Heart right ventricle (tissue), 16 donors: ENCODE measurements at places on chromosomes 5 and 9. TPM values are rescaled to one million over a fixed set of nuclear protein-coding genes. Genes with fewer than 3 reads are reported as not detected.
A peak's percentile ranks its signal among the peaks of the same experiment; 100 is the strongest.

ANKRD33B gene
- total RNA-seq = 23.3 TPM

TSSK1B gene
- not detected for total RNA-seq

PCDHGB7 gene
- 10.4 TPM for total RNA-seq

GLRA1 gene
- not detected for total RNA-seq

SPINK6 gene
- not detected for total RNA-seq

GRM6 gene
- total RNA-seq = not detected

C5orf52 gene
- not detected for total RNA-seq

GRCh38 chr9:99222416-99223270 is 561 bp downstream of the SEC61B start:
- peak overlapping the region; percentile 82 for H3K4me3 ChIP-seq
- no peaks in the 10 kb centered on the region for H3K27me3 ChIP-seq
- peaks cover 59% of the 10 kb centered on the region for H3K4me1 ChIP-seq
- DNase-seq = no peak
- peaks cover 51% of the 10 kb centered on the region for H3K36me3 ChIP-seq

- H3K27ac ChIP-seq = no peak overlapping the region
- DNase-seq = no peak
- no peak overlapping the region for H3K4me3 ChIP-seq
- H3K36me3 ChIP-seq = no peaks in the 10 kb centered on the region
- no peaks in the 10 kb centered on the region for H3K4me1 ChIP-seq
- no peaks in the 10 kb centered on the region for H3K27me3 ChIP-seq
Observed at GRCh38 chr9:135582966-135583687, 21.6 kb downstream of the PAEP start.

- peaks cover 45% of the 10 kb centered on the region for H3K27me3 ChIP-seq
- no peak overlapping the region for H3K4me3 ChIP-seq
- H3K4me1 ChIP-seq = peaks cover 4% of the 10 kb centered on the region
- H3K36me3 ChIP-seq = no peaks in the 10 kb centered on the region
- H3K27ac ChIP-seq = no peak overlapping the region
Observed at GRCh38 chr9:136305804-136306203, 1.9 kb upstream of the CCDC187 start.

GRCh38 chr5:158869092-158869491 is 230.6 kb downstream of the EBF1 start:
- no peak overlapping the region for H3K4me3 ChIP-seq
- H3K36me3 ChIP-seq = no peaks in the 10 kb centered on the region
- no peaks in the 10 kb centered on the region for H3K27me3 ChIP-seq
- no peak overlapping the region for H3K27ac ChIP-seq

GRCh38 chr9:93052791-93053540 is 5.5 kb upstream of the SUSD3 start:
- peaks cover 18% of the 10 kb centered on the region for H3K4me1 ChIP-seq
- no peaks in the 10 kb centered on the region for H3K36me3 ChIP-seq
- DNase-seq = no peak
- H3K4me3 ChIP-seq = no peak overlapping the region

DNA sequence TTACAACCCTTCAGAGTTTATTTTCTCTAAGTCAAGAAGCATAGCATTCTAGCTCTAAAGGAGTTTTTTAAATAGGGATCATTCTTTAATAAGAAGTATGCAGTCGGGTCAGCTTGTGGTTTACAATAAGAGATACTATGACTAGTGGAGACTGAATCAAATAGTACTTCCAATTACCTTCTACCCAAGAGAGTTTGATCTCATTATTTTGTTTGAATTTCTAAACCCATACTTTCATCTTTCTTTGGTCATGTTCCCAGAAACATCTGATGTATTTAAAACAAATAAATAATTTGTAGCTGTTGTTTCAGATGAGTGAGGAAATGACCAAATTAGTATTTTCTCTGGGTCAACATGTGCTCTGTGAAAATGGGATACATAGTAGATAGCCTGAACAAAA is 160.2 kb upstream of the CDH6 start:
- no peaks in the 10 kb centered on the region for H3K27me3 ChIP-seq
- no peaks in the 10 kb centered on the region for H3K36me3 ChIP-seq
- H3K27ac ChIP-seq = no peak overlapping the region
- no peaks in the 10 kb centered on the region for H3K4me1 ChIP-seq
- no peak overlapping the region for H3K4me3 ChIP-seq

DNA sequence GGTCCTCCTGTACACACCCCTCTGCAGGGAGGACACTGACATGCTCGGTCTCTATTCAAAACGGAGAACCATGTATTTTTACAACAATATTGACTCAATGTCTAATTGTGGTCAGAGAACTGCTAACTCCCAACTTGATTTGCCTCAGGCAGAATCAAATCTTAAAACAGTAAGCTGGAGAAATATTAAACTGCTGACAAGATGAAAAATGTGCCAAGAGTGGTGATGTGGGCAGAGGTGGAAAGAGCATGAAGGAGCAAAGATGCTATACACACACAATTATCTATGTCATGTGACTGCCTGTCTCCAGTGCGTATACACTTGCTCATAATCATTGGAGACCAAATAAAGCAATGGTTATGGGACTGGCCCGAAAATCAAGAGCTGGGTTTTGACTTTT is 556.1 kb upstream of the ZNF608 start:
- H3K27me3 ChIP-seq = no peaks in the 10 kb centered on the region
- peaks cover 10% of the 10 kb centered on the region for H3K4me1 ChIP-seq
- H3K36me3 ChIP-seq = no peaks in the 10 kb centered on the region
- DNase-seq = no peak
- H3K27ac ChIP-seq = no peak overlapping the region

- H3K36me3 ChIP-seq = no peaks in the 10 kb centered on the region
- DNase-seq = no peak
- no peaks in the 10 kb centered on the region for H3K4me1 ChIP-seq
- no peak overlapping the region for H3K4me3 ChIP-seq
- no peak overlapping the region for H3K27ac ChIP-seq
Observed at GRCh38 chr9:91809581-91810285, 140.3 kb downstream of the ROR2 start.

DNA sequence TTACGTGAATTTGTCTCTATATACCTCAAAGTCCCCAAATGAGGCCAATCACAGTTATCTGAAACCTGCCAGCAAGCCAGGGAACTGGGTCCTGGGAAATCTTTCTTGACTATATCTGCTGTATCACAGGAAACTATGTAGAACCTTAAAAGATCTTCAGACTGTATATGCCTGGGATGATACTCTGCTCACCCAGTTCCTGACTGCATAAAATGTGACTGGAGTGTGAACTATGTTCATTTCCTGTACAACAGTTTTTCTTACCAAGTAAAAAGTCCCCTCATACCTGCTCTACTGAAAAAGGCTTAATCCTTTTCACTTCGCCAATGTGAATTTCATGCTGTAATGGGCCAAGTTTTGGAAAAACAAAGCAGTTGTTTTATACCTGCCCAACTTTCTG is 162.9 kb downstream of the ELAVL2 start:
- H3K27me3 ChIP-seq = no peaks in the 10 kb centered on the region
- H3K4me3 ChIP-seq = no peak overlapping the region
- no peak overlapping the region for H3K27ac ChIP-seq
- no peak for DNase-seq
- H3K4me1 ChIP-seq = no peaks in the 10 kb centered on the region

GRCh38 chr5:137802282-137803210 is 48.4 kb upstream of the HNRNPA0 start:
- no peaks in the 10 kb centered on the region for H3K4me1 ChIP-seq
- DNase-seq = no peak
- H3K27me3 ChIP-seq = no peaks in the 10 kb centered on the region
- H3K4me3 ChIP-seq = peak overlapping the region; percentile 38
- peak overlapping the region; percentile 62 for H3K27ac ChIP-seq

- H3K27ac ChIP-seq = peak overlapping the region; percentile 88
- no peak overlapping the region for H3K4me3 ChIP-seq
- peaks cover 5% of the 10 kb centered on the region for H3K36me3 ChIP-seq
- no peaks in the 10 kb centered on the region for H3K27me3 ChIP-seq
- DNase-seq = no peak
Observed at GRCh38 chr9:113578882-113579282, 115.4 kb downstream of the RGS3 start.

- peaks cover 4% of the 10 kb centered on the region for H3K27me3 ChIP-seq
- no peak overlapping the region for H3K4me3 ChIP-seq
- H3K27ac ChIP-seq = no peak overlapping the region
Observed at GRCh38 chr5:178309271-178310013, 76.8 kb upstream of the PHYKPL start.

- no peak for DNase-seq
- no peak overlapping the region for H3K4me3 ChIP-seq
- H3K4me1 ChIP-seq = no peaks in the 10 kb centered on the region
- H3K27ac ChIP-seq = no peak overlapping the region
- H3K27me3 ChIP-seq = no peaks in the 10 kb centered on the region
- no peaks in the 10 kb centered on the region for H3K36me3 ChIP-seq
Observed at GRCh38 chr5:153798830-153799229, 239.9 kb downstream of the FAM114A2 start.

- H3K36me3 ChIP-seq = peaks cover 4% of the 10 kb centered on the region
- DNase-seq = no peak
- H3K27ac ChIP-seq = no peak overlapping the region
- peaks cover 5% of the 10 kb centered on the region for H3K4me1 ChIP-seq
- no peaks in the 10 kb centered on the region for H3K27me3 ChIP-seq
Observed at GRCh38 chr9:92658176-92658575, 11.8 kb downstream of the IPPK start.

DNA sequence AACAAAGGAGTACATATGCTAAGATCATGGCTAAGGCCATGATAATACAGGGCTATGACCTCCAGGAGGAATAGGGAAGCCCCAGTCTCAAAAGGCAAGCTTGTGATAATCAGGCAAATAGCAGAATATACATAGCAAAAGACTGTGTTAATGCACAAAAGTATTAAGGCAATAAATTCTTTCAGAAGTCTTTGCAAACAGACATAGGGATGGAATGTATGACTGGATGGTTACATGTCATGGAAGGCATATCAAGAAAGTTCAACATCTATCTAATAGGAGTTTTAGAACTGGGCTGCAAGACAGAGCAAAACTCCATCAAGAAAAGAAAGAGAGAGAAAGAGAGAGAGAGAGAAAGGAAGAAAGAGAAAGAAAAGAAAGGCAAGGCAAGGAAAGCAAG is 264.5 kb upstream of the CDH6 start:
- H3K4me3 ChIP-seq = no peak overlapping the region
- H3K36me3 ChIP-seq = no peaks in the 10 kb centered on the region
- H3K27me3 ChIP-seq = no peaks in the 10 kb centered on the region
- no peak overlapping the region for H3K27ac ChIP-seq
- no peaks in the 10 kb centered on the region for H3K4me1 ChIP-seq

DNA sequence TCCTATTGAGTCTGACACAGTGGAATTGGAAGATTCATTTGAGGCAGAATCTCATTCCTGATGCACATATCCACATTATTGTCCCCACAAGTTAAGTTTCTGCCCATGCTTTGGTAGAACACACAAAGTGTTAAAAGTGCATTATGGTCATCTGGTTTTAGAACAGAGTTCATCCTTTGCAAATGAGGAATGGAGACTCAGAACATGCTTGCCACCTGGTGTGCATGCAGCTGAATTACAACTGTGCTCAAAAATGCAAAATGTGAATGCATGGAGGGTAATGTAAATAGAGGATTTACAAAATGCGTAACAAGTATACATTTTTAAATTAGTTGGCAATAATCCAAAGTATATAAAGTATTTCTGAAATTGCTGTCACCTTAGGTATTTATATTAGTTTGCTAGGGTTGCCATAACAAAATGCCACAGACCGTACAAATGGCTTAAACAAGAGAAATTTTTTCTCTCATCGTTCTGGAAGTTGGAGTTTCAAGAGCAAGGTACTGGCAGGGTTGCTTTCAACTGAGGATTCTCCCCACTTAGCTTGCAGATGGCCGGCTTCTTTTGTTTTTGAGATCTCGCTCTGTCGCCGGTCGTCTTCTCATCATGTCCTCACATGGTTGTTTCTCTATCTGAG is 671.1 kb downstream of the TAF11L14 start:
- H3K4me3 ChIP-seq = no peak overlapping the region
- no peak overlapping the region for H3K27ac ChIP-seq
- no peaks in the 10 kb centered on the region for H3K27me3 ChIP-seq
- no peaks in the 10 kb centered on the region for H3K4me1 ChIP-seq
- H3K36me3 ChIP-seq = no peaks in the 10 kb centered on the region

- no peak for DNase-seq
- H3K4me1 ChIP-seq = peaks cover 20% of the 10 kb centered on the region
- H3K4me3 ChIP-seq = no peak overlapping the region
Observed at GRCh38 chr5:128765448-128766061, 199.7 kb upstream of the SLC27A6 start.

DNA sequence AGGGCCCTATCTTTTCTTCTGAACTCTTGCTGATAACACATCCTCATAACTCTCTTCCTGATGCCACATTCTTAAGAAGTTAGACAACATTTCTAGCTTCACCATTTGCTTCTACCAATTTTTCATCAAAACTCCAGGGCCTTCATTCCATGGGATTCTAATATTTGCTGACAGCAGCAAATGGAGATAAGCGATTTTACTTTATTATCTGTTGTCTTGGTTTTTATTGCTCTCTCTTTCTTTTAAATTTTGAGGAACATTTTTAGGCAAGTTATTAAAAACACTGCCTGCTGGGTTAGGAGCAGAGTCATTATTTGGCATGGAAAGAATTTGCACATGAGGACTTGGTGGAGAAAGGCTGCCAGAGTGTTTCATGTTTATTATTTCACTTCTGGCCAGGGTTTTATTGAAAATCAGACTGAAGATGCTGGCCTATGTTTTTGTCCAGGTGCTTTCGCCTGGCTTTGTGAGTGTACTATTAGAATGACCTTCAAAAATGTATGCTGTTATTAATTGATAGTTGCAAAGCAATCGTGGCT is 27.7 kb downstream of the NSG2 start:
- H3K36me3 ChIP-seq = no peaks in the 10 kb centered on the region
- no peaks in the 10 kb centered on the region for H3K4me1 ChIP-seq

- H3K27ac ChIP-seq = no peak overlapping the region
- DNase-seq = no peak
- H3K36me3 ChIP-seq = peaks cover 4% of the 10 kb centered on the region
- H3K27me3 ChIP-seq = no peaks in the 10 kb centered on the region
- peaks cover 63% of the 10 kb centered on the region for H3K4me1 ChIP-seq
- H3K4me3 ChIP-seq = no peak overlapping the region
Observed at GRCh38 chr9:122946461-122947005, 5.7 kb downstream of the RABGAP1 start.

- no peaks in the 10 kb centered on the region for H3K36me3 ChIP-seq
- no peak overlapping the region for H3K27ac ChIP-seq
- no peaks in the 10 kb centered on the region for H3K27me3 ChIP-seq
Observed at GRCh38 chr9:85167146-85167545, 497.6 kb downstream of the NTRK2 start.

GRCh38 chr5:113693701-113694100 is 180.2 kb downstream of the YTHDC2 start:
- no peak overlapping the region for H3K4me3 ChIP-seq
- H3K4me1 ChIP-seq = peaks cover 18% of the 10 kb centered on the region
- H3K36me3 ChIP-seq = no peaks in the 10 kb centered on the region
- no peak overlapping the region for H3K27ac ChIP-seq
- no peaks in the 10 kb centered on the region for H3K27me3 ChIP-seq
